NCI-H2171 treated with DMSO at 0.1 percent for 48 hours (cell line): ENCODE measurements at places on chromosomes 16 and 17.

DNA sequence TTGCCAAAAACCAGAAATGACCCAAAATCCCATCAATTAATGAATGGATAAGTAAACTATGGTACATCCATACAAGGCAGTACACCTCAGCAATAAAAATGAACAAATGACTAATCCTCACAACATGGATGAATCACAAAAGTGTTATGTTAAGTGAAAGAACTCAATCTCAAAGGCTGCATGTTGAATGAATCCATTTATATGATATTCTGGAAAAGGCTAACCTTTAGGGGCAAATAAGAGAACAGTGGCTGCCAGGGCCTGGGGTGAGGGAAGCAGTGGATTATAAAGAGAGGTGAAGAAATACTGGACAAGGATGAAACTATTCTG is 46.1 kb upstream of the MSI2 start:
- no peak for DNase-seq

- DNase-seq, result no peak
Measured at GRCh38 chr17:75418531-75418930, 13.1 kb upstream of the GRB2 start.

- no peak for DNase-seq
Measured at GRCh38 chr17:67855504-67856324, 30.4 kb downstream of the BPTF start.

DNA sequence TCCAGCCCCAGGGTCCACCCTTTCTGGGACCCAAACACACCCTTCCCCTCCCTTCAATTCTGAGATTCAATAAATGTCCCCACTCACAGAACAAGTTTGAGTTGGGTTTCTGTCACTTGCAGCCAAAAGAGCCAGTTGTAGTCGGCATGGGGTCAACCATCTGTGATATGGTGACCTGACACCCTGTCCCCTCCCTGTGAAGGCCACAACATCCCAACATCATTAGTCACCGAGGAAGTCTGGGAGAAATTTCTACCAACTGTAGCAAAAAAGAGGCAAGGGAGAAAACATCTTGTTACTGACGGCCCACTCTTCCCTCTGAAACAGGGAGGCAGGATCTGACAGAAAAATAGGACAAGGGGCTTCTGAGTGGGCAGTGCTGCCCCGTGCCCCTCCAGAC is 638 bp upstream of the LYZL6 start:
- no peak for DNase-seq

DNA sequence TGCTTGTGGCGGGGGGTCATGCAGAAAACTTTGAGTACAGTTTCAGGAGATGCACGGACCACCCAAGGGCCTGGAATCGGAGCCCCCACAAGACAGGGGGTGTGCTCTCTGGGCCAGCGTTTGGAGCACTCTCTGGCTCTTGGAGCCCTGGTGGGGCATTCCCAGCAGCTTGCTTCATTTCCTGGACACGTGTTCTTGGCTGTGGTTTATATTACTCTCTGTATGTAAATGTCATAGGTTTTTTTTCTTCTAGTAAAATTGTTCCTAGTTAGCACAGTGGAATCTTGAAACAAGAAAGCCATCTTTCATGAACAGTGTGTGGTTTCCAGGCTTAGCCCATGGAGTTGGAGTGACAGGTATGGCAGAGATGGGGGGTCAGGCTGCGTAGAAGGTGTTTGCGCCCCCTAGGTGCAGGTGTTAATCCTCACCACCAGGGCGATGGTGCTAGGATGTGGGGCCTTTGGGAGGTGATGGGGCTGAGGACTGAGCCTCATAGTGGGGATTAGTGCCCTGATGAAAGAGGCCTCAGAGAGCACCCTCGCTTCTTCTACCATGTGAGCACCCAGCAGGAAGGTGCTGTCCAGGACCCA is 79.8 kb downstream of the JPH3 start:
- DNase-seq, result no peak

DNA sequence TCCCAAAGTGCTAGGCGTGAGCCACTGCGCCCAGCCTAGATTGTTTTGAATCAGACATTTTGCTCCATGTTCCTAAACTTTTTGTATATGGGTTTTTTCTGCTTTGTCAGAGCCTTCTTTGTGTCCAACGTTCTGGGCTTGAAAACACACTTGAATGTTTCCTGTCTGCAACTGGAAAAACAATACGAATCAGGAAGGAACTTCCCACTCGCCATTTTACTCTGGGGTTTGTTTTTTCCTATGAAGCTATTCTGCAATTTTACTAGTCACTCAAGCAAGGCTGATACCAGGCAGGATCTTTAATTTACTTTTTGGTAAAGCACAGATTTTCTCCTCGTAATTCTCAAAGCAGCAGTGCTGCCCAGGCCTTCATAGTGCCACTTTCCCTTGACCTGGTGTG is 31.6 kb downstream of the ARHGAP17 start:
- DNase-seq, result no peak

GRCh38 chr16:2157480-2158261 is 2.1 kb downstream of the TRAF7 start:
- DNase-seq, result no peak

GRCh38 chr17:48382989-48383388 is 47.0 kb downstream of the SKAP1 start:
- no peak for DNase-seq

- no peak for DNase-seq
Measured at GRCh38 chr17:12391468-12391867, 274.2 kb upstream of the MYOCD start.

DNA sequence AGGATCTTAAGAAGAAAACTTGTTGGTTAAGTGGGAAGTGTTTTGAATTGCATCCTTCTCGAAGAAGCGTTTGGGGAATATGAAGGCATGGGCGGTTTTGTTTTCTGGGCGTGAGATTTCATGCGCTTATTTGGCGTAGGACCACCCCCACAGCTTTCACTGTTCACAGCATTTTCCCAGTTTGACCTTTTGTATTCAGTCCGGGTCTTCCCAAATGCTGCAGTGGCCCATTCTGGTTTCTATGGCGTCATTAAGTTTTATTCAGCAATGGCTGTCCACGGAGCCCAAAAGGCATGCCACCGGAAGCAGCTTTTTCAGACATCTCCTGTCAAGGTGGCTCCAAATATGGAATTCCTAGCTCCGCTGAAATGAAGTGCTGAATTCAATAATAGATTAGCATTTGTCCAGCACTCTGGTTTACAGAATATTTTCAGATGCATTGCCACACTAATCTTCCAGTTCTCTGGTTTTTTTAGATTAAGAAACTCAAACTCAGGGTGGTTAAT is 90.6 kb upstream of the FBXO47 start:
- no peak for DNase-seq

- DNase-seq, result no peak
Measured at GRCh38 chr16:986411-986810, 4.8 kb downstream of the SOX8 start.

DNA sequence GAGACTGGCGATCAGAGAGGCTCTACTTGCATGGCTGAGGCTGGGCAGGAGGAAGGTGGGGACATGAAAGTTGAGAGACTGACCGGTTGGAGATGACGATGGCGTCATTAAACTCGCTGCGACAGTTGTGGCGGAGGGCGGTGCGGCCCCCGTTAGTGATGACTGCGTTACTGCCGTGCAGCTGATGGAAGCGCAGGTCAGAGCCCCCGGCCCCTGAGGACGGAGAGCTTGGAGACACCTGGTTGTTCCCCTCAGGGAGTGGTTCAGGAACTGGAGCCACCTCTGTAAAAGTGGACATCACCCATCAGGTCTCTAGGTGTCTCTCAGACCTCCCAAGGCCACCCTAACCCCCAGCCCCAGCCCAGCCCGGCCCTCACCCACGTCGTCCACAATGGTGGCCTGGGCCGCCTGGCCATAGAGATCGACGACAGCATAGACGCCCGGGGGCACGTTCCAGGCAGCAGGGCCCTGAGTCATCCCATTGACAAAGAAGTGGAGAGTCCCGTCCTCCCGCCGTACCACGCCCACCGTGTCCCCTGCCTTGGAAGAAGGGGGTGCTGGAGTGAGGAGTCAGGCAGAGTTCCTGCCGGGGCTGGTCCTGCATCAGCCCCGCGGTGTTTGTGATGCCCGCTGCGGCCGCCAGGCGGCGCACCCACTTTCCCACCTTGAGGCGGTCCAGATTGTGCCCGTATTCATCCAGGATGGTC is 5.3 kb downstream of the NEURL4 start:
- DNase-seq, result peak; percentile 1

DNA sequence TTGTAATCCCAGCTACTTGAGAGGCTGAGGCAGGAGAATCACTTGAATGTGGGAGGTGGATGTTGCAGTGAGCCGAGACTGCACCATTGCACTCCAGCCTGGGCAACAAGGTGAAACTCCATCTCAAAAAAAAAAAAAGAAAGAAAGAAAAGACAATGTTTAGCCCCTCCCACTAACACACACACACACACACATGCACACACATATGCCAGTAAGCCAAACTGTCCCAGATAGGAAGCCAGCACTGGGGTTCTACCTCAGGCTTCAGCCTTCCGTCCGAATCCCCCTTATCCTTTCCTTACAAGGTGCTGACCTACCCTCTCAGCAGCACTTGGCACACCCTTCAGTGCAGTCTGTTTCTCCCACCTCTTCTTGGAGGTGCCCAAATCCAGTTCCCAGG is 8.7 kb upstream of the KCNH6 start:
- no peak for DNase-seq

- DNase-seq, result no peak
Measured at GRCh38 chr16:11045441-11045840, 101.1 kb downstream of the CLEC16A start.

DNA sequence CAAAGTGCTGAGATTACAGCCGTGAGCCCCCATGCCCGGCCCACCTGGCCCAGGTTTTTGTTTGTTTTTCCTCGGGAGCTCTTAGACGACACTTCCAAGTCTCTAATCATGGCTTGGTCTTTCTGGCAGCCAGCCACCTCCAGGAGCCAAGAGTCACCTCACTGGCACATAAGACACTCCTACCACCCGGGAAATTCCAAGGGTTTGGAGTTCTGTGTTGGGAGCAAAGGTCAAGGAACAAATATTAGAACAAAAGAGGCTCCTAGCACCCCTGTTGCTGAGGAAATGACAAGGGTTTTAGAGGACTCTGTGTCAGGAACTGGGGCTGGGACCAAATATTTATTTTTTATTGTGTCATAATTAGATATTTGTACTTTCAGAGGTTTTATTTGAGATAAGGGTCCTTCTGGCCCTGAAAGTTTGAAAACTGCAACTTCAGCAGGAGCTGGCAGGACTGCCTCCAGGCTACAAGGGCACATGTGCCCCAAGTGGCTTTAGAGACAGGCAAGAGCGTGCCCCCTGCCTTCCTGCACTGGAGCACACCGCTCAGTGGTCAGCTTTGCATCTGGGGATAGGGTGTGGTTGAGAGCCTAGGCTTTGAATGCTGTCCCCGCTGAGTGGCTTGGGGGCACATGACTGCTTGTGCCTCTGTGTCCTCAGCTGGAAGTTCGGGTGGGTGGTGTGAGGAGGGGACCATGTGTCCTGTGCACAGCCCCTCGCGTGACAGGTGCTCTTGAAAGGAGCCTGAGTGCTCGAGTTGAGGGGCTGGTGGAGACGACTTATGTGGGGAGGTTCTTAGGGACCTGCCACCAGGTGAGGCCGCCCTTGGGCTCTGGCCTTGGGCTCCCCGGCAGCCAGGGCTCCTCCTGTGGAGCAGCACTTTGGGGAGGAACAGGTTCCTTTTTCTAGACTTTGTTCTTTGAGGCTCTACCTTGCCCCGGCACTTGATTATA is 29.7 kb downstream of the MGRN1 start:
- no peak for DNase-seq

DNA sequence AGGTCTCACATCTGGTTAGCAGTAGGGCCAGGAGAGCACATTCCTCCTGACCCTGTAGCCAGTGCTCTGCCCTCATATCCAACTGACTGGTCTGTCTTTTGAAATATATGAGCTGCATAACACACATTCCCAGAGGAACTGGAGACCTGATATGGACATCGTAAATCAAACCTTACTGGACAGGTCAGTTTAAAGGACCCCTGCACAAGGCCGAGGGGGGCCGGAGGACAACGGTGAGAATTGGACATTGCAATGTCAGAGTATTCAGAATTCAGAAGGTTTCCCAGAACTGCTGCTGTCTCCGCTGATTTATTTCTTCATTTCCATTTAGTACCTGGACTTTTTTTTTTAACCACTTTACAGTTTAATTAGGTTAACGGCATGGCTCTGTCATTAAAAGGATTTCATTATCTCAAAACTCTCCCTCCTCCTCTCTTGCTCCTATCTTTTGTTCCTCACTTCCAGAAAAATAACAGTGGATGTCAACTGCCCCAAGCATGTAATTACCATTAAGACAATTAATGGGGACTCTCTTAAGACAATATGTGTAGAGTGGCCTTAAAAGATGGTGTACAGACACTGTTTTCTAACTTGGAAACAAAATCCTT is 4.9 kb downstream of the PMFBP1 start:
- DNase-seq, result no peak

DNA sequence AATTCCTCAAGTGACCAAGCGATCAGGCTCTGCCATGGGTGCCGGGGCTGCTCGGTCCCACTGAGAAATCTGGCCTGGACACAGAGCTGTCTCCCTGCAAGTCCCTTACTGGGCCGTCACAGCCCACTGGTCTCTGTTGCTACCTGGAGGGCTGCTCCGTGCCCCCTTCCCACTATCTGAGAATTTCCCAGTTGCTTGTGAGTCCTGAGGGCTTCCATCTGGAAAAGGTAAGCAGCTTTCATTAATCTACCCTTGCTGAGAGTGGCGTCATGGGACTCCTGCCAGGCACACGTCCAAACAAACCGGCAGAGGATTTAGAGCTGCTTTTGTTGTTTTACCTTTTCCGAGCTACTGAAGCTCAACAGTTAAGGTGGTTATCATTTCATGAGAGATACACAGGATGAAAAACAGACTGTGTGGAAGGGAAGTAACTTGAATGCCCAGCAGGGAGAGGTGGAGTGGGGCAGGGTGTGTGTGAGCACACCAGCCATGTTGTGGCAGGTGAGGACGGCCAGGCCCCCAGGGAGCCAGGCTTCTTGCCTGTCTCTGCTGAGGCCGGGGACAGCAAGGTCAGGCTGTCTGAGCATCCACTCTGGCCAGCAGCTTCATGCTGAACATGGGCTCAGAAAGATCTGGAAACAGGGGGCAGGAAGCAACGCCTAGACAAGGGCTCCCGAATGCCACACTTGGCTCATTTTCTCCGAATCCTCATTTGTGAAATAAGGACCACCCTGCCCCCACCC is 50.6 kb downstream of the GTF3C1 start:
- DNase-seq, result peak; percentile 54

DNA sequence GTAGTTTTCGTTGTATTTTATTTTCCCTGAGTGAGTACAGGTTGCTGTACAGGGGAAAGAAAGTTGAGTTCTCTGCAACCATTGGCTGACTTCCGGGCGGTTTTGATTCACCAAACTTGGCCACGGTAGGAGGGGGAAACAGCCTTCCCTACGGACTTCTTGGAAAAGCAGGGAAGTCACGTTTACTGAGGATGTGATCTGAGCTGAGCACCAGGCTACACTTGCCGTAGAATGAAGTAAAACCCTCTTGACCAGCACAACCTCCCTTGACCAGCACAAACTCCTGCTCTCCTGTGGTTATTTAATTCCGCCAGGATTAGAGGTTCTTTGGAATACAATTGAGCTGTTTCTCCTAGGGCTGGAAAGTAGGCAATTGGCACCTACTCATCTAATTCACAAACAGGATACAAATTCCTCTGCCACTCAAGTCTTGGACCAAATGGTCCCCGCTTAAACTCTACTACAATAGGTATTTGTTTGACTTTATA is 242.0 kb upstream of the RBFOX1 start:
- DNase-seq, result no peak

GRCh38 chr16:10883004-10883403 is 6.0 kb downstream of the CIITA start:
- DNase-seq, result no peak
